ENCODE measurements at places on chromosomes 1 and 21. TPM values are rescaled to one million over a fixed set of nuclear protein-coding genes. Genes with fewer than 3 reads are reported as not detected.

GRCh38 chr1:221797506-221797905, 55.6 kb upstream of the DUSP10 start:
- no peak overlapping the region for H3K4me3 ChIP-seq
- H3K27me3 ChIP-seq: no peaks in the 10 kb centered on the region
- no peak for DNase-seq
- H3K27ac ChIP-seq: no peak overlapping the region
- peaks cover 12% of the 10 kb centered on the region for H3K36me3 ChIP-seq

- H3K27ac ChIP-seq: no peak overlapping the region
- H3K36me3 ChIP-seq: no peaks in the 10 kb centered on the region
- no peak overlapping the region for H3K4me3 ChIP-seq
Measured at GRCh38 chr1:3171761-3172160, 102.8 kb downstream of the PRDM16 start.

DNA sequence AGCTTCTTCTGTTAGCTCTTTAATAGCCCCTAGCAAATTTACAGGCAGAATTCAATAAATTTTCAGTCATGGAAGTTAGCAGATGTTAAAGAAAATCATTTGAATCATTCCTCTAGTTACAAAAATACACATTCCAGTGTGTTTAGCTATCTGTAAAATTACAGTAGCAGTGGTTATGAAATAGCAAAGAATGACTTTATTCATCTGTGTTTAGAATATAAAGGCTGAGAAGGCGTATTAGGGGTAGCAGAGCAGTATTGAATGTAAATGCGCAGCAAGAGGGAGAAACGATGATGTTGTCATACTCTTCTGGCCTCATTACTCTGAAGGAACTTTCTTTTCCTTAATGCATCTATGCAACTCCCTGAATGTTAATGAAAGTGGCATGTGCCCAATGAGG, 106.2 kb upstream of the CYYR1 start:
- no peak overlapping the region for H3K4me3 ChIP-seq
- H3K27ac ChIP-seq: no peak overlapping the region
- no peak for DNase-seq
- no peaks in the 10 kb centered on the region for H3K36me3 ChIP-seq
- no peaks in the 10 kb centered on the region for H3K27me3 ChIP-seq

DNA sequence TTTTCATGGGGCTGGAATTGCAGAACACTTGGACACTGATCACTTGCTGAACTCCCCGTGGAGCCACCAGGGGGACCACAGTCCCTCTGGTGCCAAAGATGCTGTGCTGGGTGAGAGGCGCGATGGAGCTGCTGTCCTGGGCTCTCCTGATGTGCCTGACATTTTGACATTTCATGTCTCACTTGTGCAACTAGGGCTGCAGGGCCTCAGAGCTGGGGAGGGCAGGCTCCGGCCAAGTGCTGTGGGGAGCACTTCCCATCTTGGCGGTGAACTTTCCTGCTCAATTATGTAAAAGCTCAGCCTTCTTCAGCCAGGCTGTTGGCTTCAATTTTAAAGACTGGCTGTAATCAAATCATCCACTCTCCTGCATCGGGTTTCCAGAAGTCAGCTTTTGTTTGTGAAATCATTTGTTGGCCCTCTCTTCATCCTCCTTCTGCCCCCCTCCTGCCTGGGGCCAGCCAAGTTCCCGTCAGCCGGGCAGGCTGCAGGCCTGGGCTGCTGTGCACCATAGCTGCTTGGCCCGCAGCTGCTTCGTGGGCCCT, 36.8 kb downstream of the KCNAB2 start:
- no peak overlapping the region for H3K4me3 ChIP-seq
- H3K27ac ChIP-seq: no peak overlapping the region
- peaks cover 5% of the 10 kb centered on the region for H3K36me3 ChIP-seq
- H3K27me3 ChIP-seq: no peaks in the 10 kb centered on the region
- H3K4me1 ChIP-seq: no peaks in the 10 kb centered on the region

GRCh38 chr1:63730211-63730610, 43.6 kb upstream of the ROR1 start:
- no peak overlapping the region for H3K4me3 ChIP-seq
- H3K36me3 ChIP-seq: no peaks in the 10 kb centered on the region
- DNase-seq: no peak
- no peaks in the 10 kb centered on the region for H3K27me3 ChIP-seq
- no peaks in the 10 kb centered on the region for H3K4me1 ChIP-seq

DNA sequence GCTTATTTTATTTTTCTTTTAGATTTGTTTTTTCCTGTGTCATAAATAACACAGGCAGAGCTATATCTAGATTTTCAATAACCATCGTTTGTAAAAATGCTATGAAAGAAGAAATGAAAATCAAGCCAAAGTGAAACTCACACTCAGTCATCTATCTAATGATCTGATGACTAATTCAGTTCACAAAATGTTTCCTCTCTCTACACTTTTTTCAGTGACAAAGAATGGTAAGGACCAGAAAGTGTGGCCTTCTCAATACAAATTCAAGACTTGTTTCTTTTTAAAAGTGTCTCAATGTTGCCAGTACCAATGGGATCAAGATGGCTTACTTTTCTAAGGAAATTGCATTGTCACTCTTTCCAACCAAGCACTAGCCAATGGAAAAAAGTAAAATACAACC, 282.8 kb upstream of the PKN2 start:
- no peak overlapping the region for H3K27ac ChIP-seq
- H3K36me3 ChIP-seq: no peaks in the 10 kb centered on the region
- no peak overlapping the region for H3K4me3 ChIP-seq
- H3K4me1 ChIP-seq: no peaks in the 10 kb centered on the region

- DNase-seq: peak; percentile 20
- H3K4me1 ChIP-seq: no peaks in the 10 kb centered on the region
- no peaks in the 10 kb centered on the region for H3K27me3 ChIP-seq
- H3K27ac ChIP-seq: no peak overlapping the region
- no peaks in the 10 kb centered on the region for H3K36me3 ChIP-seq
Measured at GRCh38 chr21:30340714-30341573, 3.5 kb upstream of the KRTAP27-1 start.

- peaks cover 2% of the 10 kb centered on the region for H3K36me3 ChIP-seq
- no peak overlapping the region for H3K27ac ChIP-seq
- DNase-seq: no peak
- H3K4me1 ChIP-seq: peaks cover 34% of the 10 kb centered on the region
- no peaks in the 10 kb centered on the region for H3K27me3 ChIP-seq
- no peak overlapping the region for H3K4me3 ChIP-seq
Measured at GRCh38 chr1:161133220-161133740, 813 bp upstream of the DEDD start.

The GSTM2 gene
- 40.2 TPM for total RNA-seq

The SESN2 gene
- total RNA-seq: 101 TPM

The FLG gene
- total RNA-seq: not detected
